ENCODE measurements at places on chromosomes 1 and 21.

DNA sequence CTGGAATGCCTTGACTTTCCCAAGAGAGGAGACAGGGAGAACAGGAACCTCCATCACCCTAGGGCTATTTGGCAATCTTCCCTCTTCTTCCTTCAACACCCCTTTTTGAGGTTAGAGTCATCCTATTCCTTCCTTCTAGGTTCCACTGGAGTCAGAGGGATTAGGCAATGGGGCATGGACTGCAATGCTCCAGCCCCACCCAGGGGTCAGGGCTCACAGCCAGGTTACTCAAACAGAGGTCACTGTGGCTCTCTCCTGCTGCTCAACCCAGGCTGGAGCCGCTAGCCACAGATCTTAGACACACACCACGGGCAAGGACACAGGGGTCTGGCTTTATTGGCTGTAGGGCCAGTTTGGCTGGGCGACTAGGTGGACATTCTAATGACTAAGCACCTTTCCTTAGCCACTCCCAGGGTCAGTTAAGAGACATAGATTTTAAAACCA is 145.5 kb upstream of the NRIP1 start:
- DNase-seq, result peak; percentile 15

DNA sequence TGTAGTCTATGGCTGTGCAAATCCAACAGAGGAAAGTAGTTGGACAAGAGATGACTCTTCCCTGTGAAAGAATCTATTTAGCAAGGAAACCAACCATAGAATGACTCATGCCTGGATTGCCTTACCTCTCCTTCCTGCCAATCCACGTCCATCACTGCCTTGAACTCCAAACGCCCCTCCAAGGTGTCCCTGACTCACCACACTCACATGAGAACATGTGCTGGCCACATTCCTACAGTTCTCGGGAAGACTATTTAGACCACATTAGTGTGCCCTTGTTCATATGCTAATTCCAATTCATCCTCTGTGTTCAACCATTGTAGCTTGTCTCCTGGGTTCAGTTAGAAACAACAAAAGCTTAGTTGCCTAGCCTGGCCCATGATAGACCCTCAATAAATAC is 157.3 kb downstream of the SLC30A10 start:
- peak; percentile 75 for DNase-seq

DNA sequence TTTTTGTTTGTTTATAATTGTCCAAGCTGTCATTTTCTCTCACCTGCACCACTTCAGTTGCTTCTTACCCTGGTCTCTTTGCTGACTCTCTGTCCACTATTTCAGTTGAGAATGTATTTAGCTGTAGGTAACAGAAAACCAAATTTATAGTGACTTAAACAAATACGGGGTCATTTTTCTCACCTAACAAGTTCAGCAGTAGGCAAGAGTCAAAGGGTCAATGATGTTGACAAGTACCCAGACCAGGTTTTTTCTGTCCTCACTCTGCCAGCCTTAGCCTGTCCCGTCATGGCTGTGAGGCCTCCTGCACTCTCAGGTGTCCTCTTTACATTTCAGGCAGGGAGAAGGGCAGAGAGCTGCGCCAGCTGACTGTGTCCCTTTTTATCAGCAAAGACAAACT is 11.8 kb downstream of the RIIAD1 start:
- no peak for DNase-seq

- no peak for DNase-seq
Observed at GRCh38 chr1:211870156-211870555, 39.6 kb upstream of the LPGAT1 start.

DNA sequence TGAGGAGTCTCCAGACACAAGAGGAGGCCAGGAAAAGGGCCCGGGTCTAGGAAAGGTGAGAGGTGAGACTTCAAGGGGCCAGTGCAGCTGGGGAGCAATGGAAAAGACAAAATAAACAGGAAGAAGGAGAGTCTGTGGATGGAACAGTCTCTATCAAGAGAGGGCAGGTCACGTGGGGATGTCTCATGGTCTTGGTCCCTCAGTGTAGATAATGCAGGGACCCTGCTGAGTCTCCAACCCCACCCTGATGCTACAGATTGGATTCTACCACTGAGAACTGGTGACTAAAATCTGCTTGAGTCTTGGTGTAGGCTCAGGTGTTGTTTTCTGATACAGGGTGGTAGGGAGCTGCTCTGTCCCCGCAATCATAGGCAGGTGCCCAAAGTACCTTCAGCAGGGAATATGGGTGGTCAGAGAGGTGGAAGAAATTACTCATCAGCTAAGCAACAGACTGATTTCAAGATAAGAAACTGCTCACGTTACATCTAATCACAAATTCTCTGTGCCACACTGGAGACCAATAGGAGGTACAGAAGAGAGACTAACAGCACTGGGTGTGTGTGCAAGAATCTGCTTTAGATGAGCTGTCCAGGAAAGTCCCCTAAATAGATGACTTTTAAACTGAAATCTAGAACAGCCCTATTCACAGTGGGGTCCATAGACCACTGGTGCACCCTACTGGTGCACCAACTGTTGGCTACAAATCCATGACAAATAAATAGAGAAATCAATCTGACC is 101.5 kb upstream of the TLR5 start:
- DNase-seq, result no peak

- no peak for DNase-seq
Observed at GRCh38 chr1:87028576-87028975, 114.1 kb downstream of the HS2ST1 start.

DNA sequence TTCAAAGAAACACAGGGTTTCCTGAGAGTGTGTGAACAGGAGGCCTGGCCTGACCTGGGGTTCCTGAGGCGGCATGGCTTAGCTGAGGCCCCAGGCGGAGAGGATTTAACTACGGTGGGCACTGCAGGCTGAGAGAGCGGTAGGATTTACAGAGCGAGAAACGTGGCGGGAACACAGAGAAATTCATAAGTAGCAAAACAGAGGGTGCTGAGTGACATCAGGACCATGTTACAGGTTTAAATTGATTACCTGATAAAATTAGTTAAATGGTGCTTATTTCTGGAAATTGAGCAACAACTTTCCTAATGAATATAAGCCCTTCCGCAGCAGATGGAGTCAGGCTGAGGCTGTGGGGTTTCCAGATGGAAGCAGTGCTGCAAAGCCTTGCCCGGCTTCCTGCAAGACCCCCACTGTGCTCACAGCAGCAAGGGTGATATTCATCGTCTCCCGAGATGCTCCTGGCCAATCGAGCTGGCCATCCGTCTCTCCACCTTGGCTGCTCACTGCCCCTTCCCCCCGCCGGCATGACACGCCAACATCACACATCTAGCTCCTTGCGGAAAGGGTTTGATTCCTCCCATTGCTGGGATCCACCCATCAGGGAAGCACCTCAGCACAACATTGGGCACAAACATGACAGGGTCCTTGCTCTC is 69.4 kb upstream of the MORC3 start:
- DNase-seq, result no peak

DNA sequence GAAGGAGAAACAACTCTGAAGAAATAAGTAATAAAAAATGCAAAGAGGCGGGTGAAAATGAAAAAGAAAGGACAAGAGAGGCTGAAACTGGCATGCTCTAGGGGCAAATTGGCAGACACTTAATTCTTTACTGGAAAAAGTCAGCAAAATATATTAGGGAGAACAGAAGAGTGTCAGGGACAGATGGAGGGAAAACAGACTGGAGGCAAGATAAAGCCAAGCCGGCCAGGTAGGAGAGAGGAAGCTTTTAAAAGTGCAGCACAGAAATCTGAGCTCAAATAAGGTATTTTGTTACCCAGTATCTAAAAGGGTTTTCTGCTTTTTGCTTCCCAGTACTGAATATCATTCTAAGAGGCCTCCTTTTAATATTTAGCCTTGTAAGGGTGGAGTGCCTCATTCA is 339.3 kb downstream of the PAPPA2 start:
- DNase-seq, result no peak

GRCh38 chr1:52240592-52241210 is 98.8 kb downstream of the ZFYVE9 start:
- DNase-seq, result no peak

DNA sequence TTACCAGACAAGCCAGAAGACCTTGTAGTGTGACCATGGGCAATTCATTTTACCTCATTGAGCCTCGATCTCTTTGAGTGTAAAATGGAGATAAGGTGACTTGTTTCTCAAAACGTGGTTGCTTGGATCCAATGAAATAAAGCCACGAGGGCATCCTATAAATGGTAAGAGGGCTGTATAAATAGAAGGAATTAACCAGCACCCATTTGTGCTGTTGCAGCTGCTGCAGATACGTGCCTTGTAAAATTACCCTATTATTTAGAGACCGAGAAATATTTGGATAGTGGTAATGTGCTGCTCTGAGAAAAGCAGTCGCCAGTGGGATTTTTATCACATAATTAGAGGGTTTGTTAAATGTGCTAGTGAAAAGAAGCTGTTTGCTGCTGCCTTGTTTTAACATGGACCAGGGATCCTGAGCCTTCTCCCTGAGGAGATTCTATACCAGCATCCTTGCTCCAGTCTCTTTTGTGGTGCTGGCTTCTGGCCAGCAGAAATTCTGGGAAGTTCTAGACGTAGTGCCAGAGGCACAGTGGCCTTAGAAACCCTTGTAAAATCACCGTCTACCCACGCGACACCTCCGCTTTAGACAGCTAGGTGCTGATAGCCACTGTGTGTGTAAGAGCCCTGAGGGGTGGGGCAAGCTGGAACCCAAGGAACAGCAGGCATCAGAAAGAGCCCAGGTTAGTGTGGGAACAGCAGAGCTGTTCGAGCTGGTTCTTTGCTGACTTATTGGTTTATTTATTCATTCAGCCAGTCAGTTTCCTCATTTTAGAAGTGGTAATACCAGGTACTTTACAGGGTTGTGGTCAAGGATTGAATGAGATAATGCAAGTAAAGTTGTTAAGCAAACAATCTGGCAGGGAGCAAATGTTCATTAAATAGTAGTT is 137.5 kb downstream of the NOS1AP start:
- DNase-seq, result no peak

DNA sequence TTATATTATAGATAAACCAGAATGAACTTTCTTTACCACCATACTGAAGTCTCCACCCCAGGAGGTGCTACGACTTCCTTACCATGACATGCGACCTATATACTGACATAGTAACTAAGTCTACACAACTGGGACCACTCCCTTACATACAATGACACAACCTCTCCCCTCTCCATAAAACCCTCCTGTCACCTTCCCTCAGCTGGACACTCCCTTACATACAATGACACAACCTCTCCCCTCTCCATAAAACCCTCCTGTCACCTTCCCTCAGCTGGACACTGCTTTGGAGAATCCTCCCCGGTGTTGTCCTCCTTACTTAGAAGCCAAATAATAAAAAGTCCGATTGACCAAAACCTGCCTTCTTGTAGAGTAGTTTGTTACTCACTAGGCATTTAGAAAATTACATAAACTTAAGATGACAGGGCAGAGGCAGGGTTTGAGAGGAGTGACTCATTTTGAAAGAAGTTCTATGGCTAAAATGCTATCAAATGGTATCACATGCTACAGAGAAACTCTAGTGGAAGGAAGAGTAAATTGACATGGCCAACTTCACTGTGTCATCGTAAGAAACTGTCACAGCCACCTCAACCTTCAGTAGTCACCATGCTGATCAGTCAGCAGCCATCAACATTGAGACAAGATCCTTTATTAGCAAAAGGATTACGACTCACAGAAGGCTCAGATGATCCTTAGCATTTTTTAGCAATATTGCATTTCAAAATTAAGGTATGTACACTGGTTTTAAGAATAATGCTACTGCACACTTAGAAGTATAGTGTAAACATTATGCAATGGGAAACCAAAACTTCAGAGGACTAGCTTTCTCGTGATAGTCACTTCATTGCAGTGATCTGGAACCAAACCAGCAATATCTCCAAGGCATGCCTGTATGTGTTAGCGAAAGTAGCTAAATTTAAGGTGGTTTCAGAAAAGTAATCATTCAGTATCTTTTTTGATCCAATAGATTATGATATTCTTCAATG is 56.4 kb downstream of the AHCTF1 start:
- DNase-seq, result peak; percentile 8

DNA sequence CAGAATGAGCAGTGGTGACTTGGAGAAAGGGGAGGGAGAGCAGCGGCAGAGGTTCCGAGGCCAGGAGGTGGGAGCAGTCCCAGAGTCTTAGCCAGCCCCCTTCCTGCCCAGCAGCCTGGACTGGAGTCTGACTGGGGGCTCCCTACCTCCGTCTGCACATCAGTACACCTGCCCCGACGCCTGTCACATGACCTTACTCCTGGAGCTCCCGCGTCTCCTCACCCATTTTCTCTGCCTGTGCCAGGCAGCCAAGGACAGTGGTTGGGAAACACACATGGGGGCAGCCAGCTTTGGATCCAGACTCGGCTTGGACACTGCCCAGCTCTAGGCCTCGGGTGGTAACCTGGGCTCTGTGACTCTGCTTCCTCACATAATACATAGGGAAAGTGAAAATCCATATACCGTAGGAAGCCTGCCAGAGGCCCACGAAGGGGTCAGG is 16.9 kb downstream of the ACTRT2 start:
- DNase-seq, result no peak

Data from AG09319 (cell line).